Fibroblast of lung (primary cell): ENCODE measurements at places on chromosomes 16 and 17. TPM values are rescaled to one million over a fixed set of nuclear protein-coding genes. Genes with fewer than 3 reads are reported as not detected.

BICDL2 gene
- total RNA-seq, result not detected in 2 replicates

- no peak for DNase-seq
Measured at GRCh38 chr17:82941021-82942001, 101.5 kb upstream of the ZNF750 start.

SLC6A2 gene
- total RNA-seq, result not detected in 2 replicates

NPIPA8 gene
- total RNA-seq, result not detected in 2 replicates

PRSS21 gene
- total RNA-seq, result 0.17 and 0.77 TPM in 2 replicates

DNA sequence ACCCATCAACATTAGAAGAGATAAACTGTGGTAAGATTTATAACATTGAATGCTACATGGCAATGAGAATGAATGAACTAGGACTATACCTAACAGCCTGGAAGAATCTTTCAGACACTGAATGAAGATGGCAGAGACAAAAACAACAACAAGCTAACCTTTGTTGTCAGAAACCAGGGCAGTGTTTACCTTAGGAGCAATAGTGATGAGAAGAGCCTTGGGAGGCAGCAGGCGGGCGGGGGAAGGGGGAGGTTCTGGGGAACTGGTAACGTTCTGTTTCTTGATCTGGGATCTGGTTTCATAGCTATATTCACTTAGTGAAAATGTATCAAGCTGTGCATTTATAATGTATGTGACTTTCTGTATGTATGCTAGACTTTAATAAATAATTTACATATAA is 139.0 kb upstream of the TNRC6C start:
- DNase-seq, result no peak

- DNase-seq, result no peak
Measured at GRCh38 chr16:11736903-11737302, 5.8 kb downstream of the TXNDC11 start.
